Head of caudate nucleus (tissue), 42 donors: ENCODE measurements at places on chromosomes 3 and 15.

GRCh38 chr3:147775816-147776530 is 366.8 kb downstream of the ZIC1 start:
- no peak for DNase-seq

DNA sequence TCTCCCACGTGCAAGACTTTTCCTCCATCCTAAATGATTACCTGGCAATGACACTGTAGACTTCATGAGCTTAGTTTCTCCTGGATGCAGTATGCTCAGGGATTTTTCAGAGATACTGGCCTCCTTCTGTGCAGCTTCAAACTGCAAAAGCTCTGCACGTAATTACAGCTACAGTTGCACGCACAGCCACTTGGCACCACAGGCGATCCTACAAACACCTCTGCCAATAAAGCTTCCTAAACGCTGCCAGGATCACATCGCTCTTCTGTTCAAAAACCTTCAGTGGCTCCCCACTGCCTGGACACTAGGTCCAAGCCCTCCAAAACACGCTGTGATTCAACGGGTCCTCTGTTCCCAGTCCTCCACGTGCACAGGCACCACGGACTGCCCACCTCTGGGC is 49.5 kb downstream of the NUP210 start:
- no peak for DNase-seq

- DNase-seq = no peak
Observed at GRCh38 chr15:96264801-96265515, 65.5 kb upstream of the NR2F2 start.

DNA sequence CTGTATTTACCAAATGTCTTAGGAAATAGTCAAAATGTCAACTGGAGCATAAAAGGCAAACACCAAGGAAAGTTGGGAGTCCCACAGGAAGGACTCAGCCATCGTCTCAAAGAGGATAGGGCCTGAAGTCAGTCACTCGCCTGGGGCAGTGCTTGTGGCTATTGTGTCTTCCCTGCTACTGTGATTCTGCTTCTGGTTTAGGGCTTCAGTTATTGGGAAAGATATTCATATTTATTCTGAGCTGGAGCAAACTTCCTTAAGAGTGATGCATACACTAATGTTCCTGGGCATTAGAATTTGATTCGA is 118.1 kb downstream of the EDEM1 start:
- DNase-seq = no peak

- DNase-seq = no peak
Observed at GRCh38 chr3:170196833-170197232, 15.3 kb upstream of the PHC3 start.

- no peak for DNase-seq
Observed at GRCh38 chr15:42036112-42036905, 15.5 kb upstream of the PLA2G4E start.

GRCh38 chr3:182058488-182058887 is 346.8 kb downstream of the SOX2 start:
- no peak for DNase-seq

DNA sequence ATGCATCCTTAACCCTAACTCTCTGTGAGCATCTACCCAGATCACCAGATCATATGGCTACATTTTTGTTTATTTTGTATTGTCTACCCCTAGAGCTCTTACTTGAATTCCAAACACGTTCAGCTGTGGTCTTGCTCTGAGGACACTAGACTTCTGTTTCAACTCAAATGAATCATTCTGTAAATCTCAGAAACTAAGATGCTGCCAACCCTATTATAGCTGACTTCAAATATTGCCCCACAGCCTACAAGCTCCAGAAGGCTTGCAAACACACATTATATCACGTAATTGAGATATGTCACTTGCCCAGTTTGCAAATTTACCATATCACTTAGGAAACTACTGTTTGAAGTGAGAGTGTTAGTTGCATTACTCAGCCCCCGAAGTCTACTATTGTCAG is 426.2 kb upstream of the ARL6 start:
- DNase-seq = no peak

GRCh38 chr15:66863390-66864085 is 161.5 kb downstream of the SMAD6 start:
- no peak for DNase-seq

DNA sequence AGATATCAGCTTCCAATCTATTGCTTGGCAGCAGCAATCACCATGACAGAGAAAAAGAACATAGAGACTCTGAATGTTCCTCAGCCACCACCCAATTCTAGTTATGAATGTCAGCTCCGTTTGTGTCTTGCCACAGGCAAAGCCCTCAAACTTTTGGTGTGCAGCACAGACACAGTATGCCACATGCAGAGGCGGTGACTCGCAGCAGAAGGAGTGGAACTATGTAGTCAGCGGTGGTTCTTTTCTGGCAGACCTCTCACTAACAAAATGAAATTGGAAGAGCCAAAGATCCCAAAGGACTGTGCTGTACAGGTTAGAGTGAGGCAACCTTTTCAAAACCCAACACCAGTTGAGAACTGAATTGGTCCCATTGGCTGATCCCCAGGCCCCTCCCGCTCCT is 220.9 kb downstream of the SLC9A9 start:
- DNase-seq = no peak

- no peak for DNase-seq
Observed at GRCh38 chr3:182891364-182891763, 89.0 kb downstream of the DCUN1D1 start.

DNA sequence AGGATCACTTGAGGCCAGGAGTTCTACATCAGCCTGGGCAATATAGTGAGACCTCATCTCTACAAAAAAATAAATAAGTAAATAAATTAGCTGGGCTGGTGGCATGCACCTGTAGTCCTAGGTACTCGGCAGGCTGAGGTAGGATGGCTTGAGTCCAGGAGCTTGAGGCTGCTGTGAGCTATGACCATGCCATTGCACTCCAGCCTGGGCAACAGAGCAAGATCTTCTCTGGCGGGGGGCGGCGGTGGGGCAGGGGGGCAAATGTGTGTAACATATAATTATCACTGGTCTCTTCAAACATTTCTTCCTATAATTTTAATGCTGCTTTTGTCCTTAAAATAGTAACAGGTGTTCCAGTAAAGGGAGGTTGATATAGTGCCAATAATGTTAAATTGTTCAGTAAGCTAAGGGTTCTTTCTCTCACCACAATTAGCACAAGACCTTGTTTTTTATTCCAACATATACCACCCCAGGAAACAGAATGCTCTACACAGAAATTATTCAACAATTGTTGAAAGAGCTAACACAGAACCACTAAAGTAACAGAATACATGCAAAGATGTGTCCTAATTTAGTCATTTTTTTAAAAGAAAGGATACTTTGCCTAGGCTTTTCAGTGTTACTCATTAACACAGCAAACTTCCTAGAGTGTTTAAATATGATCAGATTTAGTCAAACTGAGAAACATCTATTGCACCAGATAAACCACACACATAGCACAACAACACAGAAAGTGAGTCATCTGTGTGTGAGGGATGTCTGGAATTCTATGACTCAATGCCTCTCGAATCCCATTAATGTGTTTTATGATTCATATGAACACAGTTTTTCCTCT is 29.1 kb downstream of the ANKRD28 start:
- no peak for DNase-seq

DNA sequence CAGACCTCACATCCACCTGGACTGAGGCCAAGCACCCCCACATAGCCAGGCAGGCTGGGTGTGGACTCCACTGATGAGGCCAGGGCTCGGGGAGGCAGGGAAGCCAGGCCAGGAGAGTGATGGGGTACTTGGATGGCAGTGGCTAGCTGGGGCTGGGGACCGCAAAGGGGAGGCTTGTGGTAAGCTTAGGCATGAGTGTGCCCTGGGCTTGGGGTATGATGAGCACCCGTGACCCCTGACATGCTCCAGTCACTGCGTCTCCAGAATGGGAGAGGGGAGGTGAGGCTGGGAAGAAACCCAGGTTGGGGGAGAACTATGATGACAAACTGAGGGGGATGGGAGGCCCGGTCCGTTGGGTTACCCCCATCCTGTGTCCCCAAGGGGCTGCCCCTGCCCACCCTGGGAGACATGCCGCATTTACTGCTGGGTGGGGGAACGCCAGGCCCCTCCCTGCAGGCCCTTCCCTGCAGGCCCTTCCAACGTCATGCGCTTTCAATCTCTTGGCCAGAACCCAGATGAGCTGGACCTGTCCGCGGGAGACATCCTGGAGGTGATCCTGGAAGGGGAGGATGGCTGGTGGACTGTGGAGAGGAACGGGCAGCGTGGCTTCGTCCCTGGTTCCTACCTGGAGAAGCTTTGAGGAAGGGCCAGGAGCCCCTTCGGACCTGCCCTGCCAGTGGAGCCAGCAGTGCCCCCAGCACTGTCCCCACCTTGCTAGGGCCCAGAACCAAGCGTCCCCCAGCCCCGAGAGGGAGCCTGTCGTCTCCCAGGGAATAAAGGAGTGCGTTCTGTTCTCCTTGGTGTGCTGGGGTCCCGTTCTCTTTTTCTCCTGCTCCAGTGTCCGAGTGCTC is 34.1 kb downstream of the TSPAN3 start:
- DNase-seq = no peak

DNA sequence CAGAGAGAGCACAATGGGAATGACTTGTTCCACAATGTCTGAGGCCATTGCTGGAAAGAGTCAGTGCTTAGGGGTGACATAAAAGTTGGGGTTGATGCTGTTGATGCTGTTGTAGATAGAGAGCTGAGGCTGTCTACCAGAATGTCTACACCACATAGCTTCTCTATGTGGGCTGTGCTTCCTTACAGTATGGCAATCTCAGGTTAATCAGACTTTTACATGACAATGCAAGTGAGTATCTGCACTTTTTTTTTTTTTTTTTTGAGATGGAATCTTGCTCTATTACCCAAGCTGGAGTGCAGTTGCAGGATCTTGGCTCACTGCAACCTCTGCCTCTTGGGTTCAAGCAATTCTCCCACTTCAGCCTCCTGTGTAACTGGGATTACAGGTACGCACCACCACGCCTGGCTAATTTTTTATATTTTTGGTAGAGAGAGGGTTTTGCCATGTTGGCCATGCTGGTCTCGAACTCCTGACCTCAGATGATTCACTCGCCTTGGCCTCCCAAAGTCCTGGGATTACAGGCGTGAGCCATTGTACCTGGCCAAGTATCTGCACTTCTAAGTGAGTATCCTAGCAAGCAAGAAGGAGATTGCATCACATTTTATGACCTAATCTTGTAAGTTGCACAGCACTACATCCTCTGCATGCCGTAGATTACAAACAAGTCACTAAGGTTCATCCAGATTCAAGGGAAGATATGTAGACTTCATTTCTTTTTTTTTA is 28.7 kb downstream of the DLEC1 start:
- no peak for DNase-seq

DNA sequence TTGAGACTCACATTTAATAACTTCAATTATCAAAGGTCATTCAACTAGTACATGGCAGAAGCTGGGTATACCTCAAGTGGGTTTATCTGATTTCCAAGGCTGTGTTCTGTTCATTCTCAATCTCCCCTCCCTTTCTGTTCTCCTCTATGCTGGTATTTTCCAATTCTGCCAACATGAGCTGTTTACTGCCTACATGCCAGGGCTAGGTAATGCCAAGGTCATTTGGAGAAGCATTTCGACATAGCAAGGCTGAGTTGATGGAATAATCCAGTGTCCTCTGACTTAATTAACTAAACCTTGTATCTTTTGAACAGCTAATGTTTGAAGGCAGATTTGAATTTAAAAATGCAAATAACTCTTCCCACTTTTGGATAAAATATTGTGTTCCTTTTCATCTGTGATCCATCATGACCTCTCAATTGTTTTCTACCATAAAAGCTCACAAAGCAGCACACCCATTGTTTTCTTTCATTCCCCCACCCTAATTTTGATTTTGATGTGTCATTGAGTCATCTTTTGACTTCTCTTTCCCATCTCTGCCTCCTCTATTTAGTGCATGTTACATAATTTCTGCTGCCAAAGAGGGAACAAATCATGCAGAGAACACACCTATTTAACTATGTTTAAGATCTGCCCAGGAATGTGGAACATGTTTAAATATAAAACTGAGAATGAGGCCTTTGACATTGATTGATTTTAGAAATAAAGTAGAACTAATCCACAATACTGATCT is 308.8 kb upstream of the NR2E3 start:
- no peak for DNase-seq

DNA sequence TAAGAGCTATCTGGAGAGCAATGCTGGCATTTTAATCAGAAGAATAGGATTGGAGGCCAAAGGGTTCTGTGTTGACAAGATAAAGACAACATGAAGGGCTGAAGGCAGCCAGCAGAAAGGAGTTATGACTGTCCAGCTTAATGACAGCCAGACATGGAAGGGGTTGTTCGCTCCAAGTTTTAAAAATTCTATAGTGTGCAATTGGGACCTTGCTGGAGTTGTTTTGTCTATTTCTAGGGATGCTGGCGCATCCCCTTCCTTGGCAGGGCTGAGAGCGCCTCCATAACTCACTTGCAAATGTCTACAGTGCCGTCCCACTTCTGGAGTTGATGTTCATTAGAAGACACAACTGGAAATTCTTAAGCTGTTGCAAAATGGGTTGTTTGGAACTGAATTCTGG is 200.7 kb downstream of the TLE3 start:
- DNase-seq = no peak

DNA sequence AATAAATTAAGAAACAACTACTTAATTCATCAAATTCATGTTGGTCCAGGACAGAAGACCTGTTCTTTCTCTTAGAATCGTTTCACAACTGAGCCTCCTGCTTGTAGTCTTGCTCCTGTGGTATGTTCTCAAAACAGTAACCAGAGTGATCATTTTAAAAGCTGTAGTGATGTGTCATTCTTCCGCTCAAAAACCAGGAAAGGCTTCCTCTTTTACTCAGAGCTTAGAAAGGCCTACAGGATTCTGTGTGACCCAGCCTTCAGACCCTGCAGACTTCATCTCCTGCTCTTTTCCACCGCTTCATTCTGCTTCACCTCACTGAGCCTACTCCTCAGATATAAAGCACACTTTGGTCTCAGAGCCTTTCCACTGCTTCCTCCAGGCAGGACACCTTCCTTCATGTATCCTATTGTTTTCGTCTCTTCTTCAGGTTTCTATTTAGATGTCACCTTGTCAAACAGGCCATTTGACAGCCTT is 22.7 kb downstream of the ST6GAL1 start:
- no peak for DNase-seq
